Stimulated activated CD8-positive, alpha-beta memory T cell treated with anti-CD3 and anti-CD28 coated beads, Interleukin-12 subunit alpha, Interleukin-12 subunit beta, amount 100 ng/mL, for 1 hour (primary cell): ENCODE measurements at places on chromosomes 13 and 19.

GRCh38 chr13:52405767-52406494 is at the start of gene THSD1:
Gene THSD1 (minus strand): TSS chr13:52406172. CDS start chr13:52402600, 3,572 bp downstream.
- DNase-seq, result no peak

DNA sequence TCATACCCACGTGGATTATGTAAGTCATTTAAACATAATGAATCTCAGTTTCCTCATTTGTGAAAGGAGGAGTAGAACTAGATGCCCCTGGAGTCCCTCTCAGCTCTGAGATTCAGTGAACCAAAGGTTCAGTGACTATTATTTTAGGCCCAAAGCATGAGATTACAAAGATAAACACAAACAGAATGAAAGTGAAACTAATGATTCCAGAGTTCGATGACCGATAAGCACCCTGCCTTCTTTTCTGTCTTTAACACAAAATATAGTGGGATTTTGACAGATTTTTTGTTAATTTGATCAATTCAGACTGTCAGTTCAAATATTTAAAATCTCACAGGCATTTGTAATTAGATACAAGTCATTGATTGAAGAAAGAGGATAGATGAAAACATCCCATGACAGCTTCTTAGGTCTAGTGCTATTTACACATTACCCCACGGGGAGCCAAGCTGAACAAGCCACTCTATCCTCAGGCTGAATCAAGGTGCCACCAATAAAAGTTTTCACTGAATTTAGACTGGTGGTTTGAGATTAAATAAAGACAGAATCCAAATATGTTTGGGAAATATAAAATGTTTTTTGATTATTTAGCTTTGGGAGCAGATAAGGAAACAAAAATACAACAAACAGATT is 64.6 kb upstream of the RAP2A start:
- no peak for DNase-seq

- DNase-seq, result no peak
These were observed 200.0 kb downstream of the PCDH20 start for GRCh38 chr13:61215601-61216000.

- no peak for DNase-seq
These were observed 10.6 kb downstream of the KLF2 start for GRCh38 chr19:16335226-16335625.
